ENCODE measurements at places on chromosomes 5 and 9. TPM values are rescaled to one million over a fixed set of nuclear protein-coding genes. Genes with fewer than 3 reads are reported as not detected.

GRCh38 chr5:127878174-127878750 is 175.1 kb downstream of the CCDC192 start:
- DNase-seq: peak; percentile 3
- no peaks in the 10 kb centered on the region for H3K36me3 ChIP-seq
- H3K4me1 ChIP-seq: no peaks in the 10 kb centered on the region
- no peak overlapping the region for H3K27ac ChIP-seq
- no peak overlapping the region for H3K4me3 ChIP-seq

DNA sequence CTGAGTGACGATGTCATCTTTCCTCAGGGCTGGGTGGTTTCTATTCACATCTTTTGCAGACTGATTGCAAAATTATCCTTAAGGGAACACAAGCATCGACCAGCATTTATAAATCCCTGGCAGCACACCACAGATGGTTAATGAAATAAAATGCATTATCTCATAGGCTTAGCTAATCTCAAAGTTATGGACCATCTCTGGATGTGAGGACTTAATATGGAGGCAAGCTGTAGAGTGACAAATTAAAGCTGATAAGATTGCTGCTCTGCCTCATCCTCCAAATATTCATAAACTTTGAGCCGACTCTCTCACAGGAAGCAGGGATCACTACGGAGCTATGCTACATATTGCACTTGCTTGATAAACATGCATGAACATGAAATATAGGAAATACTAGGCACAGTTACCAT is 663.2 kb upstream of the RGMB start:
- H3K27me3 ChIP-seq: no peaks in the 10 kb centered on the region
- H3K4me1 ChIP-seq: no peaks in the 10 kb centered on the region
- H3K27ac ChIP-seq: no peak overlapping the region
- no peak for DNase-seq

The MGAT1 gene
- total RNA-seq: 102 TPM

GRCh38 chr9:130931508-130932254 is 7.4 kb downstream of the FIBCD1 start:
- no peaks in the 10 kb centered on the region for H3K36me3 ChIP-seq
- peaks cover 34% of the 10 kb centered on the region for H3K27me3 ChIP-seq
- no peak overlapping the region for H3K4me3 ChIP-seq

GRCh38 chr5:78751872-78752271 is 103.3 kb upstream of the LHFPL2 start:
- no peaks in the 10 kb centered on the region for H3K36me3 ChIP-seq
- H3K4me1 ChIP-seq: peaks cover under 1% of the 10 kb centered on the region
- no peak overlapping the region for H3K4me3 ChIP-seq
- H3K27ac ChIP-seq: no peak overlapping the region

The LHX6 gene
- 0.29 TPM for total RNA-seq

- no peaks in the 10 kb centered on the region for H3K36me3 ChIP-seq
- H3K27ac ChIP-seq: no peak overlapping the region
- no peaks in the 10 kb centered on the region for H3K27me3 ChIP-seq
- no peak overlapping the region for H3K4me3 ChIP-seq
- no peaks in the 10 kb centered on the region for H3K4me1 ChIP-seq
Measured at GRCh38 chr9:125739436-125739835, 7.7 kb upstream of the PBX3 start.

GRCh38 chr5:157924931-157925729 is 66.2 kb upstream of the CLINT1 start:
- no peaks in the 10 kb centered on the region for H3K36me3 ChIP-seq
- peak; percentile 14 for DNase-seq
- H3K27ac ChIP-seq: no peak overlapping the region
- no peaks in the 10 kb centered on the region for H3K27me3 ChIP-seq

The SLC46A2 gene
- total RNA-seq: not detected

DNA sequence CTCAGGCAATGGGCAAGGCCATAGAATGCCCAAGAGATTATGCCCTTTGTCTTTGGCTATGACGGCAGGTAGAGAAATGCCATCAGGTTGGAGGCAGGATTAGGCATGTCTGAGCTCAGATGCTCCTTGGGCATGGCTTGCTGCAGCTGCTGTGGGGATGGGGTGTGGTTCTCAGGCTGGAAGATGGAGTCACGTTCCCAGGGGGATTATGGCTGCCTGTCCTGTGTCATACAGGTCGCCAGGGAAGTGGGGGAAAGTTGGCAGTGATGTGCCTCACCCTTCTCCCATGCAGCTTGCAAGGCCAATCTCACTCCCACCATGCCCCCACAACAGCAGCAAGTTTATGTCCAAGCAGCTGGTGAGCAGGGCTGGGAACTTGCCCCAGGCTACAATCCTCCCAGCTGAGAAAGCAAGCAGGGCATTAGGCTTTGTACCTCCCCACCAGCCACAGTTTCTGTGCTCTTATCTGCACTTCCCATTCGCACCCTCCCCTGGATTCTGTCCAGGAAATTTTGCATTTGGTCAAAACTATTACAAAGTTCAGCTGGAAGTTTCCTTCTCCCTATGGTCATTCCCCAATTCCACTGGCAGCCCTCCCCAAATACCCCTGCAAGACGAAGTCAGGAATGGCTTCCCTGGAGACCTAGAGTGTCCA is 1788.0 kb upstream of the NUDT12 start:
- no peaks in the 10 kb centered on the region for H3K4me1 ChIP-seq
- H3K4me3 ChIP-seq: no peak overlapping the region
- no peak for DNase-seq

- peaks cover 20% of the 10 kb centered on the region for H3K27me3 ChIP-seq
- H3K4me3 ChIP-seq: no peak overlapping the region
- H3K27ac ChIP-seq: no peak overlapping the region
- H3K4me1 ChIP-seq: no peaks in the 10 kb centered on the region
Measured at GRCh38 chr9:33731625-33732024, 63.7 kb upstream of the PRSS3 start.

The LCN10 gene
- total RNA-seq: 0.21 TPM

DNA sequence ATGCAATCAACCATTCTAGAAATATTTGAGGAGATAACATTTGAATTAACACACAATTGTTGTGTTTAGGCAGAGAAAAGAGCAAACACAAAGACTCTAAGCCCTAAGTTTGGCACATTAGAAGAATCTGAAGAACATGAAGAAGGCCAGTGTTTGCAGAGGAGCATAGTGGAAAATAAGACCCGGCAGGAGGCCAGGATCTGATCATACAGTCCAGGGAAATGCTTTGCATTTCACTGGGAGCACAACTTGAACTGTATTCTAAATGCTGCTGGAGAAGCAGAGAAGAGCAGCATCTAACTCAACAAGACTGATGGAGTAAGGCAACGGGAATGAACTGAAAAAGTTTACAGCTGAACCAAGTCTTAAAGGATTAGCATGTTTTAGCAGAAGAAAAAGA is 463.4 kb downstream of the ZNF608 start:
- no peaks in the 10 kb centered on the region for H3K36me3 ChIP-seq
- no peak overlapping the region for H3K27ac ChIP-seq
- no peak overlapping the region for H3K4me3 ChIP-seq
- no peaks in the 10 kb centered on the region for H3K4me1 ChIP-seq
- DNase-seq: no peak

The PIGO gene
- 25.6 TPM for total RNA-seq

The FBXO10 gene
- total RNA-seq: 5.2 TPM

- H3K4me1 ChIP-seq: no peaks in the 10 kb centered on the region
- no peaks in the 10 kb centered on the region for H3K36me3 ChIP-seq
- H3K27ac ChIP-seq: no peak overlapping the region
- no peak for DNase-seq
Measured at GRCh38 chr5:122908108-122908507, 62.7 kb downstream of the SNX24 start.

DNA sequence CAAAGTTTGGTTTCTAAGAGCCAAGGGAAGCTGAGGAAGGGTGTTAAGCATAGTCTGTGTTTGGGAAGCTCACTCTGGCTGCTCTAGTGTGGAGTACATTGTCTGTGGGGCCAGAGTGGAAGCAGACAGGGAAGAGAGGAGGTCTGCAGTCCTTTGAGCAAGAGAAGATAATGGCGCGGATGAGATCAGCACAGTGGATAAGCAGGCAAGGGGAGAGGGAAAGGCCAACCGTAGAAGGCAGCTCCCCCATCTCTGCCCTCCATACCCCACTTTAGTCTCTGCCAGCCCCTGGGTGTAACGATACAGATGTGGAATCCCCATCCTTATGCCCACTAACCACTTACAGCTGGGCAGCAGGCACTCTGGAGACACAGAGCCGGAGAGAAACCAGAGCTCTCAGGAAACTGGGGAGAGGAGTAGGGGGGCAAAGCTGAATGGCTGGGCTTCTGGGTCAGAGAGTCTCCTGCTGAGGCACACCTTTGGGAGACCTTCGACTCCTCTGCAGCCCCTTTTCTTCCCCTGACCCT is 75.0 kb downstream of the SLIT3 start:
- no peaks in the 10 kb centered on the region for H3K4me1 ChIP-seq
- no peaks in the 10 kb centered on the region for H3K27me3 ChIP-seq
- H3K4me3 ChIP-seq: no peak overlapping the region
- no peaks in the 10 kb centered on the region for H3K36me3 ChIP-seq
- H3K27ac ChIP-seq: no peak overlapping the region

DNA sequence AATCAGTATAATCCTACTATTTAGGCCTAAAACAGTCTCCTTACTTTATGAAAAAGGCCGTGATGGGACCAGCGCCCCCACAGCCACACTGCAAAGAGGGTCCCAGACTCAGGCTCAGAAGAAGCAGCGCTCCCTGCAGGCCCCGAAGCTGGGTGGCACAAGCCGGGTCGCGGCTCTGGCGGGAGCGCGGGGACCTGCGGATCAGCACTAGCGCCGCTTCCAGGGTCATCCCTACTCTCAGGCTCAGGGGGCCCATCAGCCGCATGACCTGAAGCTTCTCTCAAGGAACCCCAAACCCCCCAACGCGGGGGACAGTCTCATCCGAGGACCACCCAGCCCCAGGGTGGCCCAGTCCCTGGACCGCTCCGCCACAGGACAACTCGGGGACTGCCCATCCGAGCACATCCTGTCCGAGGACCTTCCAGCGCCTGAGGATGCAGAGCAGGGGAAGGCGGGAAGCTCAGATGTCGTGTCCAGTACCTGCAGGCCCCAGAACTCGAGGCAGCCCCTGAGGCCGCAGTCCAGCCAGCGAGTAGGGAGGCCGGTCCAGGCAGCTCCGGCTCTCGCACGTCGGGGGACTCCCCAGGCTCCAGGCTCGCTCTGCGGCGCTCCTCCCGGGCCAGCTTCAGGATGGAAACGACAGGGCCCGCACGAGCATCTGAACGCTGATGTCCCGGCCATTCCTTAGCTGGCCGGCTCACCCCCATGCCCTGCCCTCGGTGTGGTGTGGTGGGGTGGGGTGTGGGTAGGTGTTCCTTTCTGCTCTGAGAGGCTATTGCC is 32.4 kb upstream of the CDK20 start:
- H3K4me3 ChIP-seq: peak overlapping the region; percentile 58
- DNase-seq: no peak
- H3K27me3 ChIP-seq: peaks cover 6% of the 10 kb centered on the region
- H3K4me1 ChIP-seq: peaks cover 13% of the 10 kb centered on the region
- no peak overlapping the region for H3K27ac ChIP-seq
- H3K36me3 ChIP-seq: no peaks in the 10 kb centered on the region

- peak overlapping the region; percentile 5 for H3K27ac ChIP-seq
- DNase-seq: peak; percentile 15
- peaks cover 5% of the 10 kb centered on the region for H3K36me3 ChIP-seq
- H3K27me3 ChIP-seq: peaks cover 26% of the 10 kb centered on the region
- peak overlapping the region; percentile 28 for H3K4me3 ChIP-seq
Measured at GRCh38 chr5:133697536-133698258, 85.4 kb upstream of the FSTL4 start.

The FOXD4L5 gene
- 0.26 TPM for total RNA-seq

All from activated T-cell treated with anti-CD3 and anti-CD28 coated beads, Interleukin-2, amount 50 U/mL, for 72 hours (primary cell).